ENCODE measurements at places on chromosomes 12 and 14.

DNA sequence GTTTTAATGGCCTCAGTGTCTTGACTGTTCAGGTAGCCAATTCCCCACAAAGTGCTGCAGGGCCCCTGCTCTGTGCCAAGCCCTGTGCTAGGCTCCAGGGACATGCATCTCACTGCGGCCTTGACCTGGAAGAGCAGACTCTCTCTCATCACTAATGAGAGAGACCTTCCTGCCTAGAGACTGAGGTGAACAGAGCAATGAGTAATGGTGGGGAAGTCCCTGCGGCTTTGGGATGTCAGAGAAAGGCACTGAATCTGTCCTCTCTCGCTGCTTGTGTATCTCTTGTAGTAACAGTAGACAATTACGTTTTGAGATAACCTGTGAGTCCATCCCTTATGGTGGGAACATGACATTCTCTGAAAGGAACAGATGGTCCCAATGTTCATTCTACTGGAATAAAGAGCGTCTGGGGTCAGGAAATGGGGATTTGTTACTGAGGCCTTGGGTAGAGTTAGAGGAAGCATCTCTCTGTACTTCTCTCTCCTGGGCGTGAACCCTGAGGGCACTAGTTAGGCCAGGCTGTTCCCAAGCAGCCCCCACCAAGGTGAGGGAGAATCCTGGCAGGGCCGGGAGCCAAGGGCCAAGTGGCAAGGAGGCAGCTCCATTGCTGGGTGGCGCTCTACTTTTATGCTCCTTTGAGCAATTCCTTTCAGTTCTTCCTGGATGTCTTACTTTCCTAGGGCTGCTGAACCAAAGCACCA, 13.5 kb downstream of the NFATC4 start:
- no peak for DNase-seq

DNA sequence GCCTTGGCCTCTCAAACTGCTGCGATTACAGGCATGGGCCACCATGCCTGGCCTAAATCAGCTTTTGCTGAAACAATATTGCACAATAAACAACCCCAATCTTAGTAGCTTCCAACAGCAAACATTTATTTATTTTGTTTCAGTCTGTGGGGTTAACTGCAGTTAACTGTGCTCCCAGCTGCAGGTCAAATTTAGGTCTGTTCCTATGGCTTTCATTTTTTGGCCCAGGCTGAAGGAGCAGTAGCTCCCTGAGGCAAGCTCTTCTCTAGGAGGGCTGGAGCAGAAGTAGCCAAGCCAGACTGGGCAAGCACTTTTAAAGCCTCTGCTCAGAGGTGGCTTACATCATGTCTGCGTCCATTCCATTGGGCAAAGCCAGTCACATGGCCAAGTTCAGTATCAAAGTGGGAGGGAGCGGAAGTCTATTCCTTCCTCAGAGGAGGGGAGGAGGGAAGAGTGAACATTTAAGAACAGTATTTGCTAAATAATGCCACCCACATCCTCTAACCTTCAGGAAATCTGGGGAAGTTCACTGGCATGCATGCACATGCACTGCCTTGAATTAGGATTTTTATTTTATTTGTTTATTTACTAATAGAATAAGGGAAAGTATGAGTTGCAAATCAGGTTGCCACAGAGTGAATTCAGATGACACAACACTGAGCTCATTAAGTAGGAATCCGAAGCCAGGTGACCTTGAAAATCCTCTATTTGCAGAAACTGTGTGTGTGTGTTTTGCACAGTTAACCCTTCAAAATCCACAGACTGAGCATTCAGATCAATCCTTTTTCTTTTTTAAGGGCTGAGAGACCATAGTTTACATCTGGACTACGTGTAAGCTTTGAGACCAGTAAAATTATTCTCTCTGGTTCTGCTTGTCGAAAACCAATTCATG, 122.0 kb upstream of the SEL1L start:
- DNase-seq: no peak

GRCh38 chr12:59142183-59142790, 222.0 kb upstream of the LRIG3 start:
- no peak for DNase-seq

- no peak for DNase-seq
Observed at GRCh38 chr14:53882684-53883083, 73.9 kb downstream of the BMP4 start.

DNA sequence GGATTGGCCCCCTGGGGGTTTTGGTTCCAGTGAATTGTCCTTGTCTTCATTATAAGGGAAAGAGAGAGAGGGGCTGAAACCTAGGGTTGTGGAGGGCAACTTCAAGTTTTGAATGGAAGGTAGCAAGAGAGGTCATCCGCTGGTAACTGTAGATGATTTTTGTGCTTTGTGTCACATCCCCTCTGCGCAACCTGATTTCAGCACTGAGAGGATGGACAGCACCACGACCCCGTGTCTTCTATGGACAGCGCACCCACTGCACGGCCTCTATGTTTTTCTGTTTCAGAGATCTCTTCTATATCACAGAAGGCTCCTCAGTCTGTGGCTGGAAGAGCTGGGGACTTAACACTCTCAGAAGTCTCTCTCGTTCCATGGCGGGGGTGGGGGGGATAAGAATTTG, 127.0 kb upstream of the RPH3A start:
- DNase-seq: no peak

GRCh38 chr12:57242691-57243454, 8.1 kb downstream of the STAC3 start:
- DNase-seq: peak; percentile 39

GRCh38 chr12:25194214-25194613, 746 bp downstream of the DNAI7 start:
- DNase-seq: no peak

DNA sequence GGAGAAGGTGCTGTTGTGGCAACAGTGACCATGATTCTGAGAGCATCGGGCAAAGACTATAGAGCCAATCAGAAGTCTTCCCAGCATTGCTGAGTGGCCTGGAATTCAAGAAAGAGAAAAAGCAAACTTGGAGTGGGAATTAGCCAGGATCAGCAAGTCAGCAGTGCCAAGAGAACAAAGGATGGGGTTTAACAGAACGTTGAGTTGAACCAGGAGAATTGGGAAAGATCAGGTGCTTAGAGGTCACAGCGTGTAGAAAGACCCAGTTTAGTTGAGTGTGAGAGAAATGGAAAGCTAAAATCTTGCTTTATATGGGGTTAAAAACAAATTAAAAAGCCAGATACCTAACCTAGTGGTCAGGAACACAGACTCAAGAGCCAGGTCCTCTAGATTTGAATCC, 90.5 kb upstream of the DNM1L start:
- DNase-seq: no peak

DNA sequence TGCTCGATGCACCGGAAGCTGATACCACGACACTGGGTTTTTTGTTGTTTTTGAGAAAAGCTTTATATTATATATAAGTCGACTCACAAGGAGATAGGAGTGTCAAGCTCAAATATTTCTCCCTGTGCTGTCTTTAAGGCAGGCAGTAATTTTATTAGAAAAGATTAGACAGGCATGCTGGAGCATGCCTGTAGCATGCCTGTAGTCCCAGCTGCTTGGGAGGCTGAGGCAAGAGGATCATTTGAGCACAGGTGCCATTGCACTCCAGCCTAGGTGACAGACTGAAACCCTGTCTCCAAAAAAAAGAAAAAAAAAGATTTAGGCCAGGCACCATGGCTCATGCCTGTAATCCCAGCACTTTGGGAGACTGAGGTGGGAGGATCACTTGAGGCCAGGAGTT, 51.8 kb downstream of the GNS start:
- DNase-seq: no peak

- no peak for DNase-seq
Observed at GRCh38 chr12:52876372-52876771, 27.6 kb upstream of the KRT78 start.

DNA sequence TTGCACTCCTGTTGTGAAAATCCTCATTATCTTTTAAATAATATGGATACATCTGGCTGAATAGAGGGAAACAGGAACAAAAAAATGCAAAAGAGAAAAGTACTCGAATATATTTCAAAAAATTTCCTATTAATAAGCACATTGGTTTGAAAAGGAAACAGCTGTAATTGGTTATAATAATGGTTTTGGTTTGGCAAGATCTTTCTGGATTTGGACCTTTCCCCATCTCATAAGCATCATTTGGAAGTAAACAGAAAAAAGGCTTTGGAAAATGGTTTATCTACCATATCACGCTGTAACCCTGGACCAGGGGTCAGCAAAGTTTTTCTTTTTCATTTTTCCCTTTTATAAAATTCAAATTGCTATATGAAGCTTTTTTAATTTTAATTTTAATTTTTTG, 2.8 kb upstream of the NINJ2 start:
- no peak for DNase-seq

- DNase-seq: no peak
Observed at GRCh38 chr14:28773176-28773575, 6.6 kb downstream of the FOXG1 start.

- no peak for DNase-seq
Observed at GRCh38 chr12:2651068-2651965, 143.5 kb upstream of the FKBP4 start.

DNA sequence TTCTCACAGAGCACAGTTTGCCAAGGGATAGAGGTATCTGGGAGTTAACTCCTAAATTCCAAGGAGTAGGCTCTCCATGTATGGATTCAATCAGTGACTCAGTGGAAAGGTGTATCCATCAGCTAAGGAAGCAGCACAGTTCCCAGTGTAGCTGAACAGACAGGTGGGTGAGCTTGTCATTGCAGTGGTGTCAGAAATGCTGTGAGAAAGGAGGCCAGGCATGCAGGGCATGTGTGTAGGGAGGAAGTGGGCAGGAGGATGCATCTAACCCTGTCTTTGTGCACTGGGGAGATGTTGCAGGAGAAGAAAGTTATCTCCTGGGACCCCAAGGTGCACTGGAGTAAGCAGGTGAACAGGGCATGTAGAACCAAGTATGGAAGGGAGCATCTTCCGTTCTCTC, 539.0 kb downstream of the VRK1 start:
- DNase-seq: no peak

- no peak for DNase-seq
Observed at GRCh38 chr12:25364529-25365339, 114.0 kb upstream of the KRAS start.

- DNase-seq: no peak
Observed at GRCh38 chr12:128191380-128191779, 75.6 kb upstream of the TMEM132C start.

DNA sequence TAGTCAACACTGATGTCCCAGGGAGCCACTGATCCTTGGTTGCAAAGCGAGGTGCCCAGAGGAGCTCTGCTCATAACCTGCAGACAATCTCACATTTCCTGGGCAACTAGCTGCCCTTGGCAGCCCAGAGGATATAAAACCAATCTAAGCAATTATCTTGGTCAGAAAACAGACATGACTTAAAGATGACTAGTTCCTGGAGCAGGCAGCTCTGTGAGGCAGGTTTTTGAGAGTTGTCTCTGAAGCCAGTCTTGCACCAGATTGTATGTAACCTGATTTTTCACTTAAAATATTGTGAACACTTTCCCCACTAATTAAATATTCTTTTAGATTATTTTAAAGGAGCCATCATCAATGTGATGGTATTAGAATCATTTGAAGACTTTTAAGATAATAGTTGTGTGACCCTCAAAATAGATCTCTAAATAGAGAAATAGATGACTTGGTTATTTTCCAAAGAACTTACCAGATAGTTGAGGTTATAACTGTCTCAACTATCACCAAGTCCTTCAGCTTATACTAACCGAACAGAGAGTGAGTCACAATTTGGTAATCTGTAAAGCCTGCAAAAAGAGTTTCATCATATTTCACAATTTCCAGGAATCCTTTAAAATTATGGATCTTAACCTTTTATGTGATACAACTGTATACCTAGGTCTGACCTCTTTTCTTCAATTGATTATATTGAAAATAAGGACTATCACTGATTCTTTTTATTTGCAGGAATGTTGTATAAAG, 75.9 kb downstream of the LIN7A start:
- peak; percentile 8 for DNase-seq

GRCh38 chr12:11457996-11458645, 62.8 kb upstream of the PRB2 start:
- DNase-seq: no peak

DNA sequence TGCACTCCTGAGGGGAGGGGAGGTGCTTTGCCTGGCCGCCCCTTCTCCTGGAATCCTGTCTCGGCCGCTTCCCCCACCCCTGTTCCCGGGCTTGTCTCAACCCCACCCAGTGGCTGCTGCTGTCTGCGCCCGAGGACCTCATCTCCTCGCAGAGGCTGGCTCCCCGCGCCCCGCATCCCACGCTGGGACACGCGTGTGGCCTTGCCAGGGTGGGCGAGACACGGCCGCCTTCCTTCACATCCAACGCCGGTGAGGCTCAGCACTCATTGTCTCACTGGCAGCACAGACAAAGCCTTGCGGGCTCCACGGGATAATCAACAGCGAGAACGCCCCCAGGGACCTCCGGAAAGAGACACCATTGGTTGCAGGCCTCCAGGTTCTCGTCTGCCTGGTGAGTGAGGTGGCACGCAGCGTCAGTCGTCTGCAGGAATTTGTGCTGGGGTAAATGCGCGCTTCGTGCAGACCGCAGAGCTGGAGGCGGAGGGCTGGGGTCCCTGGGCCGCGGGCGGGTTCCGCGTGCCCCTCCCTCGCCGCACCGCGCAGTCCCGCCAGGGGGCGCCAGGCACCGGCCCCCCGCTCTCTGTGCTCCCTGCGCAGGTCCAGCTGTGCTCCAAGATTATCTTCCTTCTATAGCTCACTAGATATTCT, 26.8 kb downstream of the CCDC177 start:
- peak; percentile 20 for DNase-seq

Data from CD14-positive monocyte (primary cell).